ENCODE measurements at places on chromosomes 5 and 9. TPM values are rescaled to one million over a fixed set of nuclear protein-coding genes. Genes with fewer than 3 reads are reported as not detected.

RAB3C gene
- 94.3 TPM for polyA plus RNA-seq

SPATA31E1 gene
- not detected for polyA plus RNA-seq

GRM6 gene
- not detected for polyA plus RNA-seq

IL5 gene
- not detected for polyA plus RNA-seq

STOML2 gene
- 98.3 TPM for polyA plus RNA-seq

ZNF879 gene
- 21.0 TPM for polyA plus RNA-seq

HEXB gene
- polyA plus RNA-seq = 23.1 TPM

CRAT gene
- 14.3 TPM for polyA plus RNA-seq

NTRK2 gene
- polyA plus RNA-seq = 14.2 TPM

UGT3A2 gene
- not detected for polyA plus RNA-seq

PPP1R26 gene
- polyA plus RNA-seq = 20.1 TPM

SPINK4 gene
- not detected for polyA plus RNA-seq

MEIKIN gene
- polyA plus RNA-seq = not detected

CCIN gene
- polyA plus RNA-seq = not detected

PCDHB15 gene
- polyA plus RNA-seq = 13.7 TPM

ENC1 gene
- 585 TPM for polyA plus RNA-seq

CATSPER3 gene
- polyA plus RNA-seq = 0.80 TPM

All from neural cell (in vitro differentiated cells).